ENCODE measurements at places on chromosomes 16 and 17.
A peak's percentile ranks its signal among the peaks of the same experiment; 100 is the strongest.

DNA sequence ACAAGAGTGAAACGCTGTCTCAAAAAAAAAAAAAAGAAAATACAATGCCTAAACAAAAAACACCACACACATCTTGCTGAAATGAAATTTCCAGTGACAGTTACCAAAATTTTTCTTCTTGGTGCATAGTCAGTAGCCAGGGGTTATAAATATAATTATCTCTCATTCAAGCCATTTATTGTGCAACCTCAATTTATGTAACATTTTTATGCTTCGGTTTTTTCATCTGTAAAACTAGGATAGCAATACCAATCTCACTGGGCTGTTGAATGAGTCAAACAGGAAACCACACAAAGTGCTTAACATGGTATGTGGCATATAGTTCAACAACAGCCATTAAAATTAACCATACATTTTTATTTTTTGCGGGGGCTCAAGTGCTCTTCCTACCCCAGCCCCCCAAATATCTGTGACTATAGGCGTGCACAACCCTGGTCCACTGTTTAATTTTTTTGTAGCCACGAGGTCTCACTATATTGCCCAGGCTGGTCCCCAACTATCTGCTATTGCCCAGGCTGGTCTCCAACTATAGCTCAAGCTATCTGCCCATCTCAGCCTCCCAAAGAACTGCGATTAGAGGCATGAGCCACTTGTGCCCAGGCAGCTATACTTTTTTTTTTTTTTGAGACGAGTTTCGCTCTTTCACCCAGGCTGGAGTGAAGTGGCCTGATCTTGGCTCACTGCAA is 2.6 kb downstream of the COG4 start:
- DNase-seq, result no peak

GRCh38 chr17:7440113-7440833 is 961 bp downstream of the FGF11 start:
- no peak for DNase-seq

DNA sequence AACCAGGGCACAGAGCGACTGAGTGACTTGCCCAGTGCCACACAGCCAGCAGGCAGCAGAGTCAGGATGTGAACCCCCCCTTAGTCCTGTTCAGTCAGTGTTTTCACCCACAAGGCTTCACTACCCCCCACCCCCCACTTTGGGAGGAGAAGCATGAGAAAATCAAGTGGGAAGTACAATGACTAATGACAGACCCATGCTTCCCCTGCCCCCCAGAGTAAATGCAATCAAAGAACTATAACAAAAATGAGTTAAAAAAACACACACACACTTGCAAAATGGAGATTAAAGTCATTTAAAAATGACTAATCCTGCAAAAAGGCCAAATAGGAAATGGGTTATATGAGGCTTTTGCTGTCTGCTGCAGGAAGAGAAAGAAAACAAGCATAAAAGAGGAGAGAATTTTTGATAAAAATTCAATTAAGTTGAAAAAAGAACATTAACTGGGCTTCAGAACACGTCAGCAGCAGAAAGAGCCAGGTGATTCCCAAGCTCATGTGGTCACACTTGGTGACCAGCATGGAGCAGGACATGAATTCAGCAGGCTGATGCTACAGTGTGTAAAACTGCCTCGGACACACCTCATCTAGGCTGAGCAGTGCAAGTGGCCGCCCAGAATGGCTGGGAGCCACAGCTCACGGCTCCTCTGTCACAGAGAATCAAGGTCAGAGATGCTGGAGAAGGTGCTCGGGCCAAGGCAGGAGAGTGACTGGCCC is 212.3 kb downstream of the ZNF423 start:
- DNase-seq, result no peak

DNA sequence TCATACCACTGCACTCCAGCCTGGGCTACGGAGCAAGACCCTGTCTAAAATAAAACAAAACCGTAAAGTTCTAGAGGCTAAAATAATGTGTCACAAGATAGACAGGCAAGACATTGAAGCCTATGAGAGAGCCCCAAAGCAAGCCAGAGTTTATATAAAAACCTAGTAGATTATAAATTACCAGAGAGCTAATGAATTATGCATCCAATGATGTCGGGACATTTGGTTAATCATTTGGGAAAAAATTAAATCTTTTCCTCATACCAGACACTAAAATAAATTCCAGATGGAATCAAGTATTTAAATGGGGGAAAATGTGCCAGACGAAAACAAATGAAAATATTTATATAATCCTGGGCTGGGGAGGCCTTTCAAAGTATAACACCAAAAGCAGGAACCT is 24.2 kb downstream of the CCDC40 start:
- DNase-seq, result no peak

- DNase-seq, result no peak
Measured at GRCh38 chr17:47220531-47220999, 11.4 kb downstream of the MYL4 start.

DNA sequence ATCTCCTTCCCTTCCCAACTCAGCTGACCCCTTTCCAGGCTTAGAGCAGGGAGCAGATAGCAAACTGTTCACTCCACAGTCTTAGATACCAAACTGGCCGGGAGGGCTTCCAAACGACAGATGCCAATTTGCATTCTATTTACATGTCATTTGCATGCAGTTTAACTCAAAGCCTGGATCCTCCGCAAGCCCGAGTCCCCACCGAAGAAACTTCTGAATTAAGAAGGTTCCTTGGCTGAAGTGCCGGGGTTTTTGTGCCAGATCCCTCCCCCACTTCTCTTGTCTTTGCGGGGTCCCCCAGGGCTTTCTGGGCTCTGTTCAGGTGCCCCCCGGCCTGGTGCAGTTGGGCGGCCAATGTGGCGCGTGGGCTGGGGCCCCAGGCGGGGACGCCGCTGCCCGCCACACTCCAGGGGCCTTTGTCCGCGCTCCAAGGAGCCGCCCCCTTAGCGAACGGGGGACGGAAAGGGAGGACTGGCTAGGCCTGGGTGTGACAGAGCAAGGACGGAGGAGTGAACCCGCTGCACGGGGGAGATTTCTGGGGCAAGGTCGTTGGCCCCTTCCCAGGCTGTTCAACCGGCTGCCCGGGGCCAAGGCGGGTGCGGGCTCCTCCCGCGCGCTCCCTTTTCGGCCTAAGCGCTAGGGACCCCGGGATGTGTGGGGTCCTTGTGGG is 1.2 kb downstream of the GPRC5B start:
- no peak for DNase-seq

- DNase-seq, result no peak
Measured at GRCh38 chr17:40828454-40829044, 6.1 kb upstream of the KRT10 start.

DNA sequence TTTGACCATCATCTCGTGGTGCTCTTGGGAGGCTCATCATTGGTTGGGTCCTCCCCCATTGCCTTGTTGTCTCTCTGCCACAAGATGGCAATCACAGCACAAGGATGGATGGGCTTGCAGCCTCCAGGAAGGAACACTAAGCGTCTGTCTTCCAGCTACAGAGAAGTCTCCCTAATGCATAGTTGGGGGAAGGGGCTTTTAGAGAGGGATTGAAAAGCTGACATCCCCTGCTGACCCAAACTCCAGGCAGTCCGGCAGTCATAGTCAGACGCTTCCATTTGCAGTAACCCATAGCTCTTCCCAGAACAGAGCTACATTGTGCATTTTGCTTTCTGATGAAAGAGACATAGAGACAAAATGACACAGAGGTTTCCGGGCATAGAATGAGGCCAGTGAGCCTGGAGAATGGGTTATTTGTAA is 111.4 kb downstream of the UTP18 start:
- no peak for DNase-seq

GRCh38 chr16:11498683-11499082 is 88.0 kb downstream of the LITAF start:
- DNase-seq, result no peak

GRCh38 chr17:1897105-1897656 is 67.4 kb downstream of the RPA1 start:
- DNase-seq, result no peak

DNA sequence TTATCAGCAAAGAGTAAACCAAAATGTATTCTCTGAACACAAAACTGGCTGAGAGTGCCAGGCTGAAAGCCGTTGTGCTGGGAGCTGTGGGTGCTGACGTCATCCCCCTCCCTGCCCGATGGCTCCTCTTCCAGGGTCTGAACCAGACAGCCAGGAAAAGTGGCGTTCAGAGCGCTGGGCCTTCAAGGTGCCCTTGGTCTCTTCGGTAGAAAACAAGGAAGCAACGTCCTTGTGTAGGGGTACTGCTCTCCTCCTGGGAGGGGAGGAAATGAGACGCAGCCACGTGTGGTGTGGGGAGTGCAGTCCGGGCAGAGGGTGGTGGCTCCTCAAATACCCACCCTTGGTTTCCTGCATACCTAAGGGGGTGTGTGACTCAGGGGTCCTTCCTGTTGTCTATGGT is 394.7 kb downstream of the SEC14L1 start:
- no peak for DNase-seq

- no peak for DNase-seq
Measured at GRCh38 chr17:7281953-7282751, 634 bp downstream of the SLC2A4 start.

DNA sequence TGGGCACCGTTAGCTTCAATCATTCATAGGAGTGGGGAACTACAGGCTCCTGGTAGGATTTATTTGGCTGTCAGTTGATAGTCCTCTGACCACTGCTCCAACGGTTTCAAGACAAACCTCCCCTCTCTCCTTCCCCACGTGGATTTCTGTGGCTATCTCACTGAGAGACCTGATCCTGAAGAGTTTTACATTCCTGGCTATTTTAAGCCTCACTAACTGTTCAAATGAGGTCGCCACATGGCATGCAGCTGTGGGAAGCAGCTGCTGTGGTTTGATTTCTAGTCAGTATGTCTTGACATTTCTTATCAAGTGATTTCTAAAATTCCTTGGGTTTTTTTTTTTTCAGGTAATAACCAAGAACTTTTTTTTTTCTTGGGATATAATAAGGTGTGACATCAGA is 38.3 kb downstream of the CDK5R1 start:
- DNase-seq, result no peak

- DNase-seq, result no peak
Measured at GRCh38 chr17:55390364-55390977, 31.2 kb downstream of the MMD start.

DNA sequence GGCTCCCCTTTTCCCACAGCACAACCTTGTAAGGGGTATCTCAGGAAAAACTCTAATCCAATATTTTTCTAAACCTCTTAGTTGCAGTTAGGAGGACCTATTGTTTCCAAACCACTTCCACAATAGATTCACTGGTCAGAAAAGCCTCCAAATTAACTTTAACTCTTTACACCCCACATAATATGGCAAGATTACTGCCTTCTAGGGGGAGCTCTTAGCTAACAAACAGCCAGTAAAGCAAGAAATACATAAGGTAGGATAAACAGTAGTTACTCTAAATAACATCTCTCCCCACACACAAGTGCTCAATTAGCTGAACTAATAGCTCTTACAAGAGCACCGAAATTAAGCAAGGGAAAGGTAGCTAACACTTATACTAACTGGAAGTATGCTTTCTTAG is 192.1 kb upstream of the KIF2B start:
- DNase-seq, result no peak

DNA sequence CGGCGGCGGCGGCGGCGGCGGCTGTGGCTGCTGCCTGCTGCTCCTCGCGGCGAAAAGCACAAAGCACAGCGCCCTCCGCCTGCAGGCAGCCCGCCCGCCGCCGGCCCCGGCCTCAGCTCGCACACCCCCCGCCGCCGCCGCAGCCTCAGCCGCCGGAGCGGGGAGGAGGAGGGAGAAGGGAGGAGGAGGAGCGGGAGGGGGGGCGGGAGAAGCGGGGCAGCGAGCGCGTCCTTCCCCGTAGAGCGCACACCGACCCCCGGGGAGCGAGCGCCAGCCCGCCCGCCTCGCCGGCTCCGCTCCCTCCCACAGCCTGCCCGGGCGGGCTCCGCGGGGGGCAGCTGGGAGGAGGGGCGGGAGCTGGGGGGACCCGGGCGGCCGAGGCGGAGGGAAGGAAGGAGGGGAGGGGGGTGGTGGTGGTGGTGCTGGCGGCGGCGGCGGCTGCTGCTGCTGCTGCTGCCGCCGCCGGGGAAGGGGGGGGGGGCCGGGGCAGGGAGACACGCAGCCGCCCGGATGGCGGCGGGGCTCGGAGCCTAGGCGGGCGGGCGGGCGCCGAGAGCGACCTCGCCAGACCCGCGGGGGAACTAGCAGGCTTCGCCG is at the start of gene UBTF:
TSS of gene UBTF (minus strand) at position 60 of the 597 bp plus-strand sequence. CDS start 1,446 bp downstream, outside the sequence.
- DNase-seq, result no peak

DNA sequence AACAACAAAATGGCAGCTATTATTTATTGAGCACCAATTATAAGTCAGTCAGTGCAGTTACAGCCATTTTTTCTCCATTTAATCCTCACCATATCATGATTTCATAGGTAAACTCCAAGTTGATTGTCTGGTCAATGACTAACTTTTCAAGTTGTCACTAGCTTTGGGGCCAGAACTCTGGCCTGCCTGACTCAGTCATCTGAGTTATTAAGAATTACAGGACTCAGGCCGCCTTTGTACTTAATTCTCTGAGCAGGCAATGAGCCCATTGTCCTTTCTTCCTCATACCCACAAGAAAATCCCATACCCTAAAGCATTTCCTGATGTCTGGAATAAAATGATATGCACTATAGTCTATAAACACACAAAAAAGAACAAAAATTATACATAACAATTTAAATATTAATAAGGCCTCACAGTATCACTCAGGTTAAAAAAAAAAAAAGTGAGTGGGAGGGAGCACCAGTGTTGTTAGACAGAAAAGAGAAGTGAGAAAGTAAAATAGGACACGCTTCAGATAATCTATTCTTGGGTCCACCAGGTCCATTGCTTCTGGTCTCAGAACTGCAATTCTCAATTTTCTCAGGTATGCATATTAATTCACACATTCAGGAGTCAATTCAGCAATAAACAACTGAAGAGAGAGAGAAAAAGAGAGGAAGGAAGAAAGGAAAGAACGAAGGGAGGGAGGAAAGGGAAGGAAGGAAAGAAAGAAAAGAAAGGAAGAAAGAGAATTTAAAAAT is 70.2 kb downstream of the SPAG9 start:
- DNase-seq, result no peak

GRCh38 chr17:49646391-49647255 is 31.3 kb downstream of the SPOP start:
- no peak for DNase-seq

DNA sequence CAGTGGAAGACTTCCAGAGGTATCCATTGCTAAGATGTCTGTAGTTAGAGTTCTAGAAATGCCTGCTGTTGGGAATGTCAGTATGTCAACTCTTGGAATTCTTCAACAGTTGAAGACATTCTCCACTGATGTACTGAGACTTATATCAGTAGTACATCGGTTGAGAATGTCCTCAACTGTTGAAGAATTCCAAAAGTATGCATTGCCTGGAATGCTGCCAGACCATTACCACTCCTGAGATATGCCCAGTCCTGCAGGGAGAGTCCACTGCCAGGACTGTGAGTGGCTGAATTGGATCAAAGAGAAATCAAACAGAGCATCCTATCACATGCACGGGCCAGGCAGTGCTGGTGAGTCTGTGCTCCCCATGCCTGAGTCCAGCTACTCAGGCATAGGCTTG is 42.0 kb downstream of the IL21R start:
- no peak for DNase-seq

- peak; percentile 34 for DNase-seq
Measured at GRCh38 chr16:15961060-15961511, 11.7 kb downstream of the ABCC1 start.

DNA sequence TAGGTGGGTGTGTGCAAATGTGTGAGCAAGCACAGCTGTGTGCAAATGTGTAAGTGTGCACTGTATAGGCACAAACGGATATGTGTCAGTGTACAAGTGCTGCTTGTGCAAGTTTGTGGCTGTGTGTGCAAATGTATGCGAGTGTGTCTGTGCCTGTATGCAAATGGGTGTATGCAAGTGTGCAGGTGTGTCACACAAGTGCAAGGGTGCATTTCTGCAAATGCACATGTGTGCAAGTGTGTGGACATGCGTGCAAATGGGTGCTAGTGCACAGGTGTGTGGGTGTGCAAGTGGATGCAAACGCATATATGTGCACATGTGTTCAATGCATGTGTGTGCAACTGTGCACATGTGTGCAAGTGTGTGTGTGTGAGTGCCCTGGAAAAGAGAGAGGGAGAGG is 76.5 kb upstream of the TNRC6C start:
- DNase-seq, result no peak
